C1 segment of cervical spinal cord (tissue), 14 donors: ENCODE measurements at places on chromosomes 11 and 22.

- DNase-seq: no peak
These were observed 83.2 kb downstream of the TRIM29 start for GRCh38 chr11:120054753-120055045.

- no peak for DNase-seq
These were observed 194.6 kb upstream of the CARD18 start for GRCh38 chr11:105334025-105334714.

- DNase-seq: no peak
These were observed 26.7 kb downstream of the ALG8 start for GRCh38 chr11:78112582-78113275.

GRCh38 chr11:65794570-65795510 is 8.0 kb downstream of the OVOL1 start:
- no peak for DNase-seq

DNA sequence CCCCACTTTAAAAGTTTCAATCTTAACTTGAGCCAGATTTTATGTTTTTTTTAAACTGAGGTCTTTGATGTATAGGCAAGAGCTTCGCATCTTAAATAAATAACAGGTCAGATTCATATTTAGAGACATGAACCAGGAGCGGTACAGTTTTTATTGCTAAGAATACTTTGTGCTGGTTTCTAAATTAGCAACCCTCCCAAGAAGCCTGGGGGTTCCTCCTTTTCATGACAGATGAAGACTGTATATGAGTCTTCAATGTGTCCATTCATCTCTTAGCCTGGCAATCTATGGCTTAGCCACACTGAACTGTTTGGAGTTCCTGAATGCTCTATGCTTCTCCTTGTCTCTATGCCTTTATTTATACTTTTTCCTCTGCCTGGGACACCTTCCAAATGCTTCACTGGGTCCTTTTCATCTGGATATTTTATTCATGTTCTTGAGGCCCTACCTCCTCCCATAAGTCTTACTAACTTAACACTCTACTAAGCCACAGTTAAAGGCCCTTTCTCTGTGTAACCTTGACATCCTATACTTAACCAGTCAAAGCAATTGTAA is 338.6 kb downstream of the INSC start:
- no peak for DNase-seq
